ENCODE measurements at places on chromosomes 11 and 22.

DNA sequence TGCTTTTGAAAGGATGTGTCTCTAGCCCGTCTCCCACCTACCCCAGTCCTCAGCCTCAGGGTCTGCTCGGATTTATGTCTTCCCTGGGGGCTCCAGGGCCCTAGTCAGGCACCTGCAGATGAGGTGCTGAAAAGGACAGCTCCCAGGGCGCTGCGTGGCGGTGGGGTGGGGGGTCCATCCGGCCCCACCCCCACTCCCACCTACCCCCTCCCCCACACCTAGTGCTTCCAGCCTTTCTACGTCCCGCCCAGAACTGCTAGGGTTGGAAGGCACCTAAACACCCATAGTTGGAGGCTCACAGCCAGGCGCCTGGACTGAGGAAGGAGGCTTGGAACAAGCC lies 1.4 kb upstream of the ROBO3 start:
- DNase-seq, result peak; percentile 51

- no peak for DNase-seq
Measured at GRCh38 chr11:75447415-75447814, 14.4 kb upstream of the KLHL35 start.

DNA sequence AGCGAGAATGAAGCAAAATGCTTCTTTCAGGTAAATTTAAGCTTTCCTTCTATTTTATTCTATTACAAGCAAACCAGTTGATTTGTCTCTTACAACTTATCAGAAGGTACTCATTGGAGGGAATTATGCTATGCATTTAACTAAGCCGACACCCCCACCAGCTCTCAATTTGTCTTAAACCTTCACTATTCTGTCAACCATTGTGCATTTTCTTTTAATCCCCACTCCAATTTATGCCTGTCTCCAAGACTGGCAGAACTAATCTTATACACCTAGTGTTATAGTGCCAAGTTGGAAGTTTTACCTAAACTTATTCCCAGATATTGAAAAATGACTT lies 12.5 kb downstream of the TAF1D start:
- DNase-seq, result no peak

DNA sequence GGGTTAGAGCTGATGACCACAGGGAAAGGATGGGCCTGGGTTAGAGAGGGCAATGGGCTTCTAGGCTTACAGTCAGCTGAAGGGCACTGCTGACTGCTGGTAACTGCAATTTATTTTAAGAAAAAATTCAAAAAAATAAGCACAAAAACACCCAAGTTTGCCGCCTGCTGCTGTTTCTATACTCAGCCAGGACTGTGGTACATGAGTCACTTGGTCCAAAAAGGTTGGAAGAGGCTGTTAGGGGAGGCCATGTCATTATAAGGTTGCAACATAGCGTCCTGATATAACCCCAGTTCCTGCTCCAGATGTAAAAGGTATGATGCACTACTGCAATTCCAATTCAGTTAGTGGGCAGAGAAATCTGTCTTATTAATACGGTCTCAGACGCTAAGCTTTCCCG lies 98.9 kb downstream of the ETS1 start:
- DNase-seq, result no peak

DNA sequence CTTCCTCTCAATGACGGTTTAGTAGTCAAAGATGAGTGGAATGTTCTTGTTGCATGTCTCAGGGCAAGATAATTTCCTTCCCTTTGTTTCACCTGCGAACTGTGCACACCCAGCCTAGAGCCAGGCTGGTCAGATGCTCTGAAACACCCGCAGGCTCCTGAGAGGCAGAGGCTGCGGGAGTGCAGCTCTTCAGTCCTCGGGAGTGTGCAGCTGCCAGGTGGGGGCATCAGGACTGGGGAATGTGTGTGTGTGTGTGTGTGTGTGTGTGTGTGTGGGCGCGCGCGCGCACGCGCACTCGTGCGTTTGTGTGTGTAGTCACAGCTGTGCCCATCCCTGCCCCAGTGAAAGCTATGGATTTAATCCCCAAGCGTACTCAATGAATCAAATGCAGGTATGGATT lies 136.2 kb upstream of the NTM start:
- DNase-seq, result no peak

DNA sequence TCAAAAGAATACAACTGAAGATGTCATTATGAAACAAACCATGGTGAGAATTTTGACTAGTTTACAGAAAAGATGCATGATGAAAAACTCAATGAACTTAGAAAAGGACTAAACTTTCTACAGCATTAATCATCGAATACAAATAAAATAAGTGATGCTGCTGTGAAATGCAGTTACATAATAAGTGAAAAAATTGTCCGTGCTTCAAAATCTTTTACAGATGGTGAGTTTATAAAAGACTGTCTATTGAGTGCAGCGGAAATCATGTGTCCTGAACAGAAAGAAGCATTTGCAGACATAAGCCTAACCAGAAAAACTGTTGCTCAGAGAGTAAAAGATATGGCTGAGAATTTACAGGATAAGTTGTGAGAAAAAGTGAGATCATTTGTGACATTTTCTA lies 33.8 kb downstream of the NEAT1 start:
- DNase-seq, result no peak

GRCh38 chr11:4065086-4065485 lies 29.5 kb upstream of the RRM1 start:
- DNase-seq, result no peak

DNA sequence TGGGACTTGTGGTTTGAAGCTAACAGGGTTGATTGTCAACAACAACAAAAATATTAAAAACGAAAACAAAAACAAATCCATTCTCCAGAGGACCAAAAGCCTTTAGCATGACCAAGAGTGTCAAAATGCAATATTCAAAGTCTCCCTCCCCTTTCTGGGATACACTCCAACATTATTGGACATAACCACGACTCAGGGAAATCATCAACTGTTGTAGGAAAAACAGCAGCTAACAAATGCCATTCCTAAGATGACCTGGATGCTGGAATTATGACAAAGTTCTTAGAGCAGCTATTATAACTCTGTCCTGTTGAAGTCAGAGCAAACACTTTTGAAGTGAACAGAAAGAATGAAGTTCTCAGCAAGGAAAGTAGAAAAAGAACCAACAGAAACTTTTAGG lies 143.0 kb downstream of the TMEM135 start:
- DNase-seq, result no peak

- no peak for DNase-seq
Measured at GRCh38 chr11:74179234-74180052, 8.4 kb downstream of the PPME1 start.

DNA sequence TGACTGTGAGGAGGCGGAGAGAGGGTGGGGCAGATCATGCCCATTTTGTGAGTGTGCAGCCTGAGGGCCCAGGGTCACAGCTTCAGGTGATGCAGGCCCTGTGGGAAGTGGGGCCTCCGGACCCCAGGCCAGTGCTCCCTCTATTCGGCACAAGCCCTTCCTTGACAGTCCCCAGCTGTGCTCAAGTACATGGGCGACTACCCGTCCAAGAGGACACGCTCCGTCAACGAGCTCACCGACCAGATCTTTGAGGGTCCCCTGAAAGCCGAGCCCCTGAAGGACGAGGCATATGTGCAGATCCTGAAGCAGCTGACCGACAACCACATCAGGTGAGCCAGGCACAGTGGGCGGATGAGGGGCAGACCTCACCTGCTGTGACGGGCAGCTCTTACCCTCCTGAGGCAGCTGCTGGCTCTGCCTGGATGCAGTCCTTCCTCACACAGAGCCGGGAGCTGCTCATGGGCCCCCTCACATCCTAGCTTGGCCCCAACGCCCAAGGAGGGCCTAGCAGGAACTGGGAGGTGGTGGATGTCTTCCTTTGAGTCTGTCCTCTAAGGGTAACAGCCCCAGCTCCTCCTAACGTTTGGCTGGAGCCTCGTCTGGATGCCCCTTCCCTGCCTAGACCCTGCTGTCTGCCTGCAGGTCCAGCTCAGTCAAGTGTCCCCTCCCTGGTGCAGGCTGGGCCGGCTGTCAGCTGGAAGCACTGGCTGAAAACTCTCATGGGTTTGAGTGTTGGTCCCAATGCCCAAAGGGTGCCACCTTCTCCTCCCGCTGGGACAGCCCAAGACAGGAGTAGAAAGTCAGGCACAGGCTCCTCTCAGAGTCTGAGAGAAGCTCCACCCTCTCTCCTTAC lies 76.1 kb downstream of the MYO7A start:
- peak; percentile 50 for DNase-seq

- DNase-seq, result no peak
Measured at GRCh38 chr22:27757928-27758525, 43.5 kb downstream of the MN1 start.

GRCh38 chr11:122756417-122756816 lies 81.9 kb upstream of the CRTAM start:
- DNase-seq, result peak; percentile 69
